ENCODE measurements at places on chromosomes 12 and 14. TPM values are rescaled to one million over a fixed set of nuclear protein-coding genes. Genes with fewer than 3 reads are reported as not detected.

DPF3 gene
- 32.8 TPM for total RNA-seq

MMP19 gene
- 8.6 TPM for total RNA-seq

TAS2R7 gene
- not detected for total RNA-seq

SLC17A8 gene
- not detected for total RNA-seq

SCAF11 gene
- total RNA-seq = 90.3 TPM

GPR162 gene
- total RNA-seq = 1.7 TPM

KRT74 gene
- not detected for total RNA-seq

CPSF2 gene
- 30.6 TPM for total RNA-seq

RNASE7 gene
- total RNA-seq = not detected

DHRS2 gene
- 0.18 TPM for total RNA-seq

HOXC12 gene
- total RNA-seq = not detected

SLC35F4 gene
- not detected for total RNA-seq

PAPOLA gene
- 137 TPM for total RNA-seq

RTL1 gene
- total RNA-seq = not detected

SLC15A5 gene
- total RNA-seq = not detected

CLEC1B gene
- total RNA-seq = not detected

CPNE6 gene
- not detected for total RNA-seq

CCDC91 gene
- 14.7 TPM for total RNA-seq

KRT84 gene
- not detected for total RNA-seq

PLEKHH1 gene
- total RNA-seq = under 0.01 TPM

AKAP5 gene
- 0.72 TPM for total RNA-seq
